ENCODE measurements at places on chromosomes 5 and 9.

GRCh38 chr9:127218818-127219217 lies 45.8 kb upstream of the GARNL3 start:
- DNase-seq = no peak

DNA sequence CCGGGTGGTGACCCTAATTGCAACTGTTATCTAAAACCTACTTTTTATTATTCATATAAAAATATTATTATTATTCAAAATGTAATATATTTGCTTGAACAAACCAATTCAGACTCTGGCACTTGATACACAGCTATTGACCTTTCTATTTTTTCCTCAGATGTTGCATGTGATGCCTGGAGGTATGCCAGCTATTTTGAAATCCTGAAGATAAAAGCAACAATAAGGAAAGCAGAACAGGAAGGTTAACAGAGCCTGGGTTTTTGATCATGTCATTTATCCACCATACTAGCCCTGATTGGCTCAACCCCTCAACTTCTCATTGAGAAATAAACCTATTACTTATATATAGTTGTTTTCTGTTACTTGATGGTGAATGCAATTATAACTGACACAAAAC lies 340.9 kb upstream of the KIF2A start:
- DNase-seq = no peak

- DNase-seq = no peak
Measured at GRCh38 chr5:73365990-73366667, 82.4 kb downstream of the FOXD1 start.

- peak; percentile 19 for DNase-seq
Measured at GRCh38 chr5:366541-367357, 45.2 kb downstream of the AHRR start.

DNA sequence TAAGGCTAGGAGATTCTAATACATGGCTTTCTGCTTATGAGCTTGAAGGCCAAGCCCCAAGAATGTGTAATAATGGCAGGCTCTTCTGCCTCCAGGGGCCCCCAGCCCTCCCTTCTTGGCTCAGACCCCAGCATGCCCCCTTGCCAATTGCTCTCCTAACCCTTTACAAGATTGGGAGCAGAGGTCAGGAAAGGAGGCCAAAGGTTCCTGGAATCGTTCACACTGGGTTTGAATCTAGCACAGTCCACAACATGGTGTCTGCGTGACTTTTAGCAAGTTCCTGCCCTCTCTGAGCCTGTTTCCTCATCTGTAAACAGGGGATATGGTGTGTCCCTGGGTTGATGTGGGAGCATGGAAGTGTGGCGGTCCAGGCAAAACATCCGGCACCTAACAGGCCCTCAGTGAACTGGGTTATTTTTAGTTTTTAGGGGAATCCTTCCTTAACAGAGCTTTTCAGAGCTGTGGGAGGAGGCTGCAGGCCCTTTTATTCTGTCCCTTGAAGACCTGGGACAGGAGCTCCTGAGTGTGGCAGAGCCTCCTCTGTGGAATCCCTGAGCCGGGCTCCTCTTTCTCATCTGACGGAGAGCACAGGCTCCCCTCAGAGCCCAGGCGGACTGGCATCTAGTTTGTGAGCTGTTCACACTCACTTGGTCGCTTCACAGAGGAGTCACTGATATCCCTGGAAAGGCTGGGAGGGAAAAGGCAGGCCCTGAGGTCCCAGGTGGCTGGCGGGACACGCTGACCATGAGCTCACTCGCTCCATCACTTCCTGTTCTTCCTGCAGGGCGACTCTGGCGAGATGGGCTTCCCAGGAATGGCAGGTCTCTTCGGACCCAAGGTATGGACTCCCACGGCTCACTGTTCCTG lies 23.4 kb upstream of the ORM1 start:
- peak; percentile 8 for DNase-seq

GRCh38 chr5:66362046-66362445 lies 217.9 kb downstream of the SREK1 start:
- DNase-seq = no peak

- DNase-seq = no peak
Measured at GRCh38 chr5:61344187-61344944, 12.3 kb downstream of the ZSWIM6 start.

DNA sequence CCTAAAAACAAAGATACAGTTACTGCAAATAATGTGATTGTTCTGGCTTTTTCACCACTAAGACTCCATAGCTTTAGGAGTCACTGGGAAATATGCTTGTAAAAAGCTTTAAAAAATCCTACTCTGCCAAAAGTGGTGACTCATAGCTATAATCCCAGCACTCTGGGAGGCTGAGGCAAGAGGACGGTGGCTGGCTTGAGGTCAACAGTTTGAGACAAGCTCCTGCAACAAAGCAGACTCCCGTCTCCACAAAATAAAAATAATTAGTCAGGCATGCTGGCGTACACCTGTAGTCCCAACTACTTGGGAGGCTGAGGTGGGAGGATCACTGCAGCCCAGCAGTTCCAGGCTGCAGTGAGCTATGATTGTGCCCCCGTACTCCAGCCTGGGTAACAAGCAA lies 406.4 kb downstream of the HTR1A start:
- no peak for DNase-seq

GRCh38 chr9:107980984-107981383 lies 491.4 kb upstream of the KLF4 start:
- DNase-seq = no peak
